Breast epithelium (tissue), 4 donors: ENCODE measurements at places on chromosomes 4 and X.
A peak's percentile ranks its signal among the peaks of the same experiment; 100 is the strongest.

- H3K27me3 ChIP-seq, result peaks cover 21% of the 10 kb centered on the region
- DNase-seq, result peak; percentile 86
- no peaks in the 10 kb centered on the region for H3K36me3 ChIP-seq
Observed at GRCh38 chrX:154534526-154535322, 11.9 kb downstream of the G6PD start.

- no peak overlapping the region for H3K27ac ChIP-seq
- no peaks in the 10 kb centered on the region for H3K27me3 ChIP-seq
- DNase-seq, result no peak
- no peak overlapping the region for H3K4me3 ChIP-seq
Observed at GRCh38 chrX:26845056-26845455, 618.1 kb downstream of the PPP4R3C start.

DNA sequence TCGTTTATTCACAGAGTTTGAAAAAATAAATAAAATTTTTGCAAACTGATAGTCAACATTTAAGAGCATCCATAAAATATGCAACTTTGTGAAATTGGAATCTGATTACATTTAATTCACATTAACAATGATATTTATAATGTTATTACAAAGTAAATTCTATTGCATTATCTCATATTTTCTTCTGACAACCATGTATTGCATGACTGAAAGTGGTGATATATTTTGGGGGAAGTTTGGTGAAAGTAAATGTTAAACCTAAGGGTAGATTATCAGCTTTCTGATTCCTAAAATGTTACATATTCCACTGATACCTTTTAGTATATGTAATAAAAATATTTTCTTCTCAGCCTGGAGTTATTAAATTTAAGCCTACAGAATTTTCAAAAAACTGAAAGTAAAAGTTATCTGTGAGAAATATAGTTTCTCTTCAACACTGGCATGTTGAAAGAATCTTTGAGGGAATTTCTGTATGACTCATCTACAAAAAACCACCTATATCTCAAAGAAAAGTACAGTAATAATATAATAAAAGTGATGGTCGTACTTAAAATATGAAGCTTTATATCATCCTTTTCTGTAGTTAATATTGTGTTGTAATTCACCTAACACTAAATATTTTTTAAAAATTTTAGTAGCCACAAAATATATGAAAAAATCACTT, 1179.6 kb upstream of the PCDH7 start:
- no peak overlapping the region for H3K27ac ChIP-seq
- H3K4me1 ChIP-seq, result no peaks in the 10 kb centered on the region

- H3K27ac ChIP-seq, result no peak overlapping the region
- H3K4me1 ChIP-seq, result no peaks in the 10 kb centered on the region
- H3K4me3 ChIP-seq, result no peak overlapping the region
- H3K36me3 ChIP-seq, result no peaks in the 10 kb centered on the region
Observed at GRCh38 chrX:143581240-143581639, 54.7 kb downstream of the SLITRK4 start.

GRCh38 chr4:72714482-72715279, 145.7 kb upstream of the ADAMTS3 start:
- H3K27ac ChIP-seq, result no peak overlapping the region
- H3K4me3 ChIP-seq, result no peak overlapping the region
- no peak for DNase-seq
- no peaks in the 10 kb centered on the region for H3K4me1 ChIP-seq
- no peaks in the 10 kb centered on the region for H3K27me3 ChIP-seq
